Pericardium fibroblast (primary cell): ENCODE measurements at places on chromosomes 11 and 22. TPM values are rescaled to one million over a fixed set of nuclear protein-coding genes. Genes with fewer than 3 reads are reported as not detected.

Gene CHRM4
- 0.12 TPM in 1 of 2 replicates, not detected in the other for total RNA-seq

Gene PGA5
- not detected in 2 replicates for total RNA-seq

Gene BTBD18
- not detected in 2 replicates for total RNA-seq

Gene RFPL1
- total RNA-seq, result not detected in 2 replicates

Gene IL17REL
- total RNA-seq, result not detected in 2 replicates
